ENCODE measurements at places on chromosomes 5 and 9.

GRCh38 chr5:134227776-134228175 lies 1.9 kb upstream of the PPP2CA start:
- no peak for DNase-seq

DNA sequence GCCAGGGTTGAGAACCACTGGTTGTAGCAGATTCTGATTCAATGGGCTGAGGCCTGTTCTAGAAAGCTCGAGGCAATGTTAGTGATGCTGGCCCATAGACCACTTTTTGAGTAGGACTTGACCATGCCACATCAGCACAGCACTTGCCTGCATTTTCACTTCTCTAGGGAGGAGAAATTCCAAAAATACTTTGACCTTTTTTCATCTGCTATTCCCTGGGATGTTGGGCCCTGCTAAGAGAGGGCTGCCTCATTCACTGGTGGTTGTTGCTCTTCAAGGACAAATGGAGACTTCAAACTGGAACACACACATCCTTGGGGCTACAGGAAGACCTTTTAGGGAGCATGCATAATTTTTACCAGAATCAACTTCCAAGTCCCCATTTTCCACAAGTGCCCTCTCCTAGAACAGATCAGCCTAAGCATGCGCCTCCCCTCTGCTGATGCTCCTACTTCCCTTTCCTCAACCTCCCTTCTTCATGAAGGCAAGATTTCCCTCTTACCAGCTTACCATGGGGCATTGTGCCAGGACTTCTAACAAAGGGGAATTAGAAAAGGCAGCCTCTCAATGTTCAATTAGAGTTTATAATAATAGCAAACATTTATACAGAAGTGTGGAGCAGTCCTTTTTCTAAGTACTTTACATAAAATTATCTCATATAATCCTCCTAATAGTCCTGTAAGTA lies 12.7 kb upstream of the TGFBI start:
- no peak for DNase-seq

DNA sequence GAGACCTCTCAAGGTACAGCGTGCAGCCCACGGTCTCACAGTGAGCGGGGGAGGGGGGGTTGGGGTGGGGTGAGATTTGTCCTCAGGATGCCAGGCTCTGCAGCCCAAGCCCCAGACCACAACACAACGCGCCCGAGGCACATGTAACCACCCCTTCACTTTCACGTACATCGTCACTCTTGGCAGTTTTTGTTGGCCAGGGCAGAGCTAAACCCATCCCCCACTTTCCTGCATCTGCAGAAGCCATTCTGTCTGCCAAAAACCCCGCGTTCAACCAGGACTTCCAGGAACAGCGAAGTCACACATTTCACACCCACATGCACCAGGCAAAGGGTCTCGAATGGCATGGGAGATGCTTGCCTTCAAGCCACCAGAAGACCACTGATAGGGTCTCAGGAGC lies 9.4 kb upstream of the SMIM23 start:
- DNase-seq: no peak

GRCh38 chr5:132024117-132024435 lies 12.6 kb upstream of the ACSL6 start:
- no peak for DNase-seq

- DNase-seq: no peak
Measured at GRCh38 chr5:114358329-114358728, 3.5 kb upstream of the KCNN2 start.

DNA sequence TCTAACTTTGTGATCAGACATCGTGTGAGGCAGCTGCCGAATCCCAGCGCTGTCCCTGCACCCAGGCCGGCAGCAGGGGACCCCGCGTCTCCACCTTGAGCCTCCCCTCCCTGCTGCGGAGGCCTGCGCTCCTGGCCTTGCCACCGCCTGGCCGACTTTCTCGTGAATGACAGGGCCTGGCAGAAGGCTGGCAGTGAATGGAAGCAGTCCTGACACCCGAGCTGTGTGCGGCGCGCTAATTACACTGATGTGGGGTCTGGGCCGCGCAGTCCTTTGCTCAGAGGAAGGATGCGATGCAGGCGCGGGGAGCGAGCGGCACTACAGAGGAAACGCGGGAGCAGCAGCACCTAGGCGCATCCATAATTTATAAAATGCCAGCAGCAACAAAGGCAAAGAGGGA lies 40.3 kb downstream of the POU4F3 start:
- DNase-seq: no peak

GRCh38 chr9:96500696-96501632 lies 51.0 kb downstream of the HABP4 start:
- DNase-seq: no peak

DNA sequence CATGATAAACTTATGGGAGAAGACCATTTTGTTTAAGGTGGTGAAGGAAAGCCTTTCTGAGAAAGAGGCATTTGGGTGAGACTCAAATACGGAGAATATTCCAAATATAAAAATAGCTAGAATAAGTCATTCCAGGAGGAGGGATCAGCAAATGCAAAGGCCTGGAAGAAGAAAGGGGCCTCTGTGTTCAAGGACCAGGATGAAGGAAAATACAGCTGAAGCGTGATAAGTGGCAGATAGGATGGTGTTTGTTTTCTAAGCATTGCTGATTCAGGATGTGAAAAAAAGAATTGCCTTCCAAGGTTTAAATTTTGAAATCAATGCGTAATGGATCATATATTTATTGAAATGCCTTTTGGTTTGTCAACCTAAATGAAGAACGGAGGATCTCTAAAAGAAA lies 59.4 kb upstream of the CAST start:
- no peak for DNase-seq

- no peak for DNase-seq
Measured at GRCh38 chr9:129282272-129282671, 104.2 kb upstream of the IER5L start.

DNA sequence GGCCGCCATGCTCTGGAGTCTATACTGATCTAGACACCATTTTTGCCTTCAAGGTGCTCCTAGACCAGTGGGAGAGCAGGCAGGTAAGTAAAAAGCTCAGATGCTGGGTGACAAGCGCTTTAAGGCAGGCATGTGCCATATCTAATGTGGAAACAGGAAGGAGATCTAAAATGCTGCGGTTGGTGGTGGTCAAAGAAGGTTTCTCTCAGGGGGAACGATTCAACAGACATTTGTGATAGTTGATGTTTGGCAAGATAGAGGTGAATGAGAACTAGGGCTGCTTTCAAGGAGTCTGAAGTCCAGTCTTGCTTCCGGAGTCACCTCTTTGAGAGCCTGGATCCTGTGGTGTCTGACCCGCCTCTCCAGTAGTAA lies 146.2 kb upstream of the KLF4 start:
- no peak for DNase-seq
